ENCODE measurements at places on chromosomes 3 and 15. TPM values are rescaled to one million over a fixed set of nuclear protein-coding genes. Genes with fewer than 3 reads are reported as not detected.

BAHD1 gene
- total RNA-seq, result 3.6 TPM

GRCh38 chr15:89628301-89628700 lies 27.0 kb downstream of the KIF7 start:
- DNase-seq, result no peak

DNA sequence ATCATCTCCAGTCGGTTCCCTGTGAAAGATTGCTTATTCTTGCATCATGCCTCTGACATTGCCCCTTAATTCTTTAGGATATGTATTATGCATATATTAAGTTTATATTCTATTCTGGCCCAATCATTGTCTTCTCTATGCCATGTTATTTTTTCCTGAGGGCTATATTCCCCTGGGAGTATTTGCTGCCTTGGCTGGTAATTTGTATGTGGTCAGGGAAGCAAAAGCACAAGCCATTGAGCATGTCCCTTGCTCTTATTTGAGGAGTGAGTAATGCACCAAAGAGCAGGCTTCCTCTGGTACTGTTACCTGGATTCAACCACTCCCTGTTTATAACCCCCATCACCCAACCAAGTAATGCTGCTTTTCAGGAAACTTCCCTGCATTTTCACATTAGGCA lies 36.3 kb downstream of the STAC start:
- no peak for DNase-seq

- peak; percentile 6 for DNase-seq
These were observed 29.7 kb upstream of the RNF7 start for GRCh38 chr3:141708367-141708766.

DNA sequence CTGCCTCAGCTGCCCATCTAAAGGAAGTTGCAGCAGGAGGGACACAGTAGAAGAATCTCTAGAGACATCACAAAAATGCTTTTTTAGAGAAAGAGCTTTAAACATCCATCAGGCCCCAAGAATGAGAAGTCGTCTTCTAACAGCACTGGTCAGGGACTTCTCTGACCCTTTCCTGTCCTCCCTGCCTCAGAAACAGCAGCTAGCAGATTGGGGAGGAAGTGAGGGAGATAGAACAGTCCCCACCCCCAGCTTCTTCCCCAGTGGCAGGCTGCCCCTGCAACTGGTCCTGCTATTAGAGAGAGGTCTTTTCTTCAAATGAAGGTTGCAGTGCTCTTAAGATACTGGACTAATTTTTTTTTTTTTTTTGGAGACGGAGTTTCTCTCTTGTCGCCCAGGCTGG lies 55.1 kb downstream of the PDE8A start:
- DNase-seq, result no peak

- DNase-seq, result no peak
These were observed 107.3 kb upstream of the TRIM42 start for GRCh38 chr3:140570602-140571001.

ZPLD1 gene
- total RNA-seq, result under 0.01 TPM

- no peak for DNase-seq
These were observed 17.4 kb upstream of the NOX5 start for GRCh38 chr15:68997050-68997449.
